ENCODE measurements at places on chromosomes 3 and 15.

- no peak for DNase-seq
Measured at GRCh38 chr15:52172869-52173268, 18.3 kb downstream of the GNB5 start.

- DNase-seq = no peak
Measured at GRCh38 chr3:9330166-9330703, 32.6 kb upstream of the THUMPD3 start.

GRCh38 chr3:136250903-136251460 lies 842 bp downstream of the PCCB start:
- no peak for DNase-seq

GRCh38 chr3:23304424-23304823 lies 101.3 kb downstream of the UBE2E2 start:
- no peak for DNase-seq

GRCh38 chr15:65824031-65824743 lies 32.1 kb upstream of the DENND4A start:
- no peak for DNase-seq

- no peak for DNase-seq
Measured at GRCh38 chr15:64894395-64895056, 17.2 kb upstream of the ANKDD1A start.

DNA sequence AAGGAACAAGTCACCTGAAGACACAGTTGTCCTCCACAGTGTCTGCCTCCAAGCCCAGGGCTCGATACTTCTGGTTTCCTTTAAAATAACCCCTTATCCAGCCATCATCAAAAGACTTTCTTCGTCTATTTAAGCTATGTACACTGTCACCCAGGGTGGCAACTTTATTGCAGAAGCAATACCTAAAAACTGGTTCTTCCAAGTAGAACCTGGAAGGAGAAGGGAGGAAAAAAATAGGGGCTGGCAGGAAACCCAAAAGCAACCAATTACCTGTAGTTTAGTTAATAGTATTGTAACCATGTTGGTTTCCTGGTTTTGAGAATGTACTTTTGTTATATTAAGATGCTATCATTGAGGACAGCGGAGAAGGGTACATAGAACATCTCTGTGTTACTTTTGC lies 33.7 kb downstream of the ITGB5 start:
- DNase-seq = no peak

- no peak for DNase-seq
Measured at GRCh38 chr3:156976933-156977332, 150.8 kb downstream of the LEKR1 start.

DNA sequence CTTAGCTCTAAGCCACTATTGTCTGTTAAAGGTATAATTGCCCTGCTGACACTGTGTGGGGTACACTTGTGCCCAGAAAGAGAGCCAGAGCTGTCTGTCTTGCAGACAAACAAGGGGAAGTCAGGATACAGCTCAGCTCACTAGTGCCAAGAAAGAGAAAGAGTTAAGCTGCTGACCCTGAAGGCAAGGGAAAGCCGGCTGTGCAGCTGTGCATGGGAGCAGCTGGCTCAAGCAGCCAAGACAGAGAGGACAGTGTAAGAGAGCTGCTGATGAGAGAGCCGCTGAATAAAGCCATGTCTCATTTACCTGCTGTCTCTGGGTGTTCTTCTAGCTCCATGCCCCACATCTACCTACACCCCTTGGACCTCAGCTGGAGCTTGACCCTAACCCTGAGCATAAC lies 428.1 kb upstream of the NAALADL2 start:
- DNase-seq = no peak

DNA sequence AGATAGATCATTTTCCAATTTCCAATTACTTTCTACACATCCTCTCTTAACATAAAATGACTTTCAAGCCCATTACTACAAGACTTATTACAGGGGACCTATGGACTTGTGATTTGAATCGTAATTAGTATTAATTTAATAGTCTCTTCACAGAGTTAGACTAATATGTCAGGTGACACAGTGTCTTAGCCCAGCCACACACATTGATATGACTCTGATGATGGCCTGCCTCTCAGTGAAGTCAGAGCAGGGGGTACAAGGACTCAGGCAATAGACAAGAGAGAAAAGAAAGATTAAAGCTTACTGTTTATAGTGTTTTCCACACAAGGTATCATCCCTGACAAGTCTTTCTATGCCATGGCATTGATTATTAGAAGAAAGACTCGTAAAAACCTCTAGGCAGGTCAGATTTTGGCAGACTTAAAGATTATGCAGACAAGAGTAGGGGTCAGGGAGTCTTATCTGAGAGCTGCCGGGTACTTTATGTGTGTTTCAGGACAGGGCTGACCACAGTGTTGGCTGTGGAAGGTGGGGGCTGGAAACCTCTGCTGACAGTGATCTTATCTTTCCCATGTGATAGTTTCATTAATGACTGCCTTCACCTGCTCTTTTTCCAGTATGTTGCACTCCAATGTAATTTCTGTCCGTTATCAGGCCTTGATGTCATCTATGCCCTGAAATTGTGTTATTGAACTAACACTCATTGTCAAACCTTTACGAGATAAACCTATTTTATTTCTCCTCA lies 50.1 kb downstream of the B3GALNT1 start:
- no peak for DNase-seq

GRCh38 chr15:58306591-58307312 lies 125.0 kb upstream of the LIPC start:
- no peak for DNase-seq

DNA sequence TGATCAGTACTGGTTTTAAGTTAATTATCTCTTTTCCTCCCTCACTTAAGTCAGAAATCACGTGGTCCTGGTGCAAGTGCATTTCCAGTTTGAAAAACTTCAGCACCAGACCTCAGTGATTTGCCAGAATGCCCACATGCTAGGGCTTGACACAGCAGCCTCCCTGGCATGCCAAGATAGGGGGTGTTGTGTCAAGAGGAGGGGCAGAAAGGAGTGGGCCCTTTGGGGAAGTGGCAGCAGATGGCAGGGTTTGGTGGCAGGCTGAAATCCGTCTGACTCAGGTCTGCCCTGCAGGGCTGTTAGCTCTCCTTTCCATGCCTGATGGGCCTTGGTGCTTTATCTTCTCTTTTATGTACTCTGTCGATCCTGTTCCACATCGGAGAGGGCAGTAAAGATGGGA lies 23.4 kb downstream of the PXK start:
- no peak for DNase-seq

GRCh38 chr3:153658136-153658535 lies 463.1 kb upstream of the ARHGEF26 start:
- DNase-seq = no peak

DNA sequence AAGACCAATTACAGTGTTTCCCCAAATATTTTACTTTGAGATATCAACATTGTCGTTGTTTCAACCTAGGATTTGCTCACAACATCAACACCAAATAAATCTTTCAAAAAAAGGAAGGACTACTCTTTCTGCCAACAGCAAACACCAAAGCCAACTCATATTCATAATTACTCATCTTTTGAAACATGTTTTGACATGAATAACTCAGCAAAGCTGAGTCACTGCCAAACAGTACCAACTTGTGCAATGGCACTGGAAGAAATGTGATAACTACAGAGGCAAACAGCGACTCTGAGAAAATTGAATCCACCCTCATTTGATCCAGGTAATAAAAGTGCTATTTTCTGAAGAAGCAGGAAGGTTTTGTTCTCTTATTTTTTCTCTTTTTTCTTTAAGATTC lies 67.2 kb downstream of the PEX5L start:
- DNase-seq = no peak

GRCh38 chr3:140185375-140185774 lies 250.4 kb downstream of the CLSTN2 start:
- DNase-seq = no peak

DNA sequence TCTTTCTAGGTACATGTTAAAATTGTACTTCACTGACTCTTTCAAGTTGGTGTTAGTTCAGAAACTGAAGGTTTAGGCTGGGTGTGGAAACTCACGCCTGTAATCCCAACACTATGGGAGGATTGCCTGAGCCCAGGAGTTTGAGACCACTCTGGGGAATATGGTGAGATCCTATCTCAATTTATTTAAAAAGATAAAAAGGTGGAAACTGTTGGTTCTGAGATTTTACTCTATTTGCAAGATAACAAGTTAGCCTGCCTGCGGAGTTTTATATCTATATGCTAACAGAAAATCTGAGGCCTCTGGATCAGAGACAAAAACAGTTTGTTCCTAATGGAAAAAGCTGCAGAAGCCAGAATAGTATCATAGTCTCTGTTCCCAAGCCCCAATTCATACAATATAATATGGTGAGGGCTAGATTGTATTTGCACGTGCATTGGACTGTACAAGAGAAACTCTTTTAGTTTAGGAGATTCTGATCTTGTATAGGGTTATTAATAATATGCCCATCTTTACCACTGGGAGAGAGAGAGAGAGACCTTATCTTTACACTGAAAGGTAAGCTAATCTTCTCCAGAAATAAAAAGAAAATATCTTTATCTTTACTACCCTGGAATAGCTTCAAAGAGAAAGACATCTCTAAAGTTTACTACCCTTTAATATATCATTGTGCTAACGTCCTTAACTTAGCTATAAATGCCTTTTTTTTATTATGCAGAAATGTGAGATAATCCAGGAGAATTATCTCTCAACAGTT lies 1267.6 kb downstream of the OTOL1 start:
- DNase-seq = no peak

GRCh38 chr15:64343222-64343621 lies 12.8 kb downstream of the CSNK1G1 start:
- DNase-seq = no peak

DNA sequence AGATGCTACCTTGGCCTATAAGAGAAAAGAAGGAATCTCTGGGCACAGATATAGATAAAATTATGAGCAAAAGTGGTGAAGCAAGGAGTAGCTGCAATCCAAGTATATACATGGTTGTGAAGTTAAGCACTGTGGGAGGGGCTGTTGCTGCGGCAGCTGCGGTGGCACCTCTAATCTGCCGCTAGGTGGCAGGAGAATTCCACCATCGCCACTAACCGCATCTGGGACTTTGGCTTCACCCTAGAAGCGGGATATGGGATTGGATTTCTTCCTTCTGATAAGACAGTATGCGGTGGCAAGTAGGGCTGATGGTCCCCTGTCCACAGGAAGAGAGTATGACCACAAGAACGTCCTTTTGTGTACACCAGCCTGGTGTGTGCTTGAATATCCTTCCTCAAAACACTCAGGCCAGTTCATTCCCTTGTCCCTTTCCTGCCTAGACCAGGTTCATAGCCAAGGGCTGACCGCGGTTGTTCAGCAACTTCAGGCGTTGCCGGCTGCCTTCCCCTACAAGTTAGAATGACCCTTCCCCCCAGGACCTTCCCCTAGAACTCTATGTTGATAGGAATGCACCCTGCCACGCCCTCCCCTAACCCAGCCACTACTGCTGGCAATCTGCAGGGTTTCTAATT lies 5.1 kb downstream of the MAGEL2 start:
- DNase-seq = peak; percentile 15

- DNase-seq = no peak
Measured at GRCh38 chr3:189631373-189631408, at the start of gene TP63. Gene TP63 (plus strand): TSS chr3:189631389. CDS start chr3:189631516, 127 bp downstream.

DNA sequence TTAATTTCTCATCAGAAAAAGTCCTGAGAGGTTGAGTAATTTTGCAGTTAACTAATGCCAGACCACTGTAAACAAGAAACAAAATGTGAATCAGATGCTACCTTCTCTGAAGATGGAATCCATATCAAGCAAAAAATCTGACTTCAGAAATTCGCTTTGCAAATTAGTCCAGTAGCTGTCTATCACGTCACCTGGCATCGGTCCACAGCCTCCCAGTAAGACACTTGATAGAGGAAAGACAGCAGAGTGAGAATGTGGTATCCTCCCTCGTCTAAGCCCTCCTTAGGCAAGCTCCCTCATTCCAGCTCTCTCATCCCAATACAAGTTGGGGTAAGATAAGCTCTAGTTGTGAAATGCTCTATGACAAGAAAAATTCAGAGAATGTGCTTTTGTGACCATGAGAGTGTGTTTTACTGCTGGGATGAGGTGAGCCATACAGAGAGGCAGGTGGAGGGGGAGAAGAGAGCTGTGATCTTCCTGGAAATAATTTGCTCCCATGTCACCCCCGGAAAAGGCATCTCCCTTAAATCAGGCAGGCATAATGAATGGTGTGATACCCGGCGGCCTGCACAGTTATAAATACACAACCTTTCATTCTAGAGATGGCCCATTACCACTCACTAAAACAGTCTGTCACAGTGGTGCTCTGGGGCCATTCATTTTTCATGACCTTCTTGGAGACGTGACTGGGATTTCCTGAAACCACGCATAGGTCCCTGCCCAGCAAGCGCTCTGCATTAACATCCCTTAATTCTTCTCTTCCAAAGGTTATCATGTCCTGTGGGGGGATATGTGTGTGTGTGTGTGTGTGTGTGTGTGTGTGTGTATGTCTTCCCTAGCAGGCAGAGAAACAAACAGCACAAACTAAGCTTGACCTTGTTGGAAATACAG lies 602.0 kb upstream of the KCNMB2 start:
- DNase-seq = peak; percentile 10

DNA sequence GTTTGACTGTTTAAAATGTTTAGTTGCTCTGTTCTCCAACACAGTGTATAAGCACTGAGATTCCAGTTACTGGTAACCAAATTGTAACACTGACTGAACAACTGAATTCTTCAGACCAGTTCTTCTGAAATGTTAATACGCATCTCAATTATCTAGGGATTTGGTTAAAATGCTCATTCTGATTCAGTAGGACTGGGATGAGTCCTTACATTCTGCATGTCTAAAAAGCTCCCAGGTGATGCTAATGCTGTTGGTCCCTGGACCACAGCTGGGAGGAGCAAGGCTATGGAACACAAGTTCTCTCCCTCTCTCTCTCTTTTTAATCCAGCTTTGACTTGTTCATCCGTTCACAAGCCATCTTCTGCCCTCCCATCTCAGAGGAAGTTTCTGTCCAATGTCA lies 380.3 kb downstream of the MAGI1 start:
- no peak for DNase-seq

- no peak for DNase-seq
Measured at GRCh38 chr3:177352424-177352823, 155.1 kb upstream of the TBL1XR1 start.

- no peak for DNase-seq
Measured at GRCh38 chr3:12574661-12575060, 17.8 kb downstream of the MKRN2 start.

GRCh38 chr15:39283531-39283930 lies 297.3 kb upstream of the THBS1 start:
- no peak for DNase-seq

GRCh38 chr3:104520228-104520655 lies 846.5 kb upstream of the ALCAM start:
- no peak for DNase-seq

- DNase-seq = no peak
Measured at GRCh38 chr15:37131621-37132020, 31.3 kb upstream of the MEIS2 start.

- DNase-seq = no peak
Measured at GRCh38 chr15:57015360-57015759, 96.9 kb downstream of the TCF12 start.

- no peak for DNase-seq
Measured at GRCh38 chr3:47892286-47893040, 89.5 kb downstream of the DHX30 start.

- no peak for DNase-seq
Measured at GRCh38 chr15:42059661-42060476, 34.5 kb downstream of the PLA2G4D start.

GRCh38 chr3:32872487-32873382 lies 54.9 kb downstream of the TRIM71 start:
- DNase-seq = no peak

- DNase-seq = no peak
Measured at GRCh38 chr3:125358923-125359322, 16.2 kb downstream of the ZNF148 start.

All from AG04450 (cell line).